Activated CD4-positive, alpha-beta T cell treated with anti-CD3 and anti-CD28 coated beads, Interleukin-2, amount 10 ng/mL, durations not matched to agents 7 days and 5 days (primary cell): ENCODE measurements at places on chromosomes 7 and 10.

DNA sequence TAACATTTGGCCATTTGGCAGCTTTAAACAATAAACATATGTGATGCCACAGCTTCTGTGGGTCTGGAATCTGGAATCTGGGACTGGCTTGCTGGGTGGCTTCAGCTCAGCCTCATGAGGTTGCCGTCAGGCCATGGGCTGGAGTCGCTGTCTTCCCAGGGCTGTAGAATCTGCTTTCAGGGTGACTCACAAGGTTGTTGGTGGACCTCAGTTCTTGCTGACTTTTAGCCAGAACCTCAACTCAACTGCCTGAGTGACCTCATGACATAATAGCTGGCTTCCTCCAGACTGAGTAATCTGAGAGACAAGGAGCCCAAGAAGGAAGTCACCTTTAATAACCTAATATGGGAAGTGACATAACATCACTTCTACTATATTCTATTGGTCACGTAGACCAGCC lies 44.6 kb upstream of the TSPAN13 start:
- no peak for DNase-seq

DNA sequence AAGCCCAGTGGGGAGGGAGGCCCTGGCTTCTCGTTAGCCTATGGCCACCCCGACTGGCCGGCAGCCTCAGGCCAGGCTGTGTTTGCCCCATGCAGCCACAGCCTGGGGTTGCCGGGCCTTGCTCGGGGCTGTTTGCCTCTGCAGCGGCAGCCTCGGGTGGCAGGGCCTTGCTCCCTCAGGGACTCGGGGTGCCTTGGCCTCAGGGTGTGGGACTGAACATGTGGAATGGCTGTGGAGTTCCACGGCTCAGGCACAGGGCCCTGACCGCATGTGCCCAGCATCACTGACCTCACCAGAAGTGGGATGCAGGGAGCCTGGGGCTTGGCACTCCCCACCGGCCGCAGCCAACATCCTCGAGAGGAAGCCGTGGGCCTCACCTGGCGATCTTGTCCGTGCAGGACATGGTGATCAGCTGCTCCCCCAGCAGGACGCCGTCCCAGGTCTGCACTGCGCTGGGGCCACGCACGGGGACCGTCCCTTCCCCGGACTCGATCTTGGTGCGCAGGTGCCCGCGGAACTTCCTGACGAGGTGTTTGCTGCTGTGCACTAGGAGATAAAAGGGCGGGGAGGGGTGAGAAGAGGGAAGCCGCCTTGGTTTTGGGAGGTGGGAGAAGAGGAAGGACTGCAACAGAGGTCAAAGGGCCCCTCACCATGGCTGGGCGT lies 160.5 kb downstream of the WDR37 start:
- no peak for DNase-seq

DNA sequence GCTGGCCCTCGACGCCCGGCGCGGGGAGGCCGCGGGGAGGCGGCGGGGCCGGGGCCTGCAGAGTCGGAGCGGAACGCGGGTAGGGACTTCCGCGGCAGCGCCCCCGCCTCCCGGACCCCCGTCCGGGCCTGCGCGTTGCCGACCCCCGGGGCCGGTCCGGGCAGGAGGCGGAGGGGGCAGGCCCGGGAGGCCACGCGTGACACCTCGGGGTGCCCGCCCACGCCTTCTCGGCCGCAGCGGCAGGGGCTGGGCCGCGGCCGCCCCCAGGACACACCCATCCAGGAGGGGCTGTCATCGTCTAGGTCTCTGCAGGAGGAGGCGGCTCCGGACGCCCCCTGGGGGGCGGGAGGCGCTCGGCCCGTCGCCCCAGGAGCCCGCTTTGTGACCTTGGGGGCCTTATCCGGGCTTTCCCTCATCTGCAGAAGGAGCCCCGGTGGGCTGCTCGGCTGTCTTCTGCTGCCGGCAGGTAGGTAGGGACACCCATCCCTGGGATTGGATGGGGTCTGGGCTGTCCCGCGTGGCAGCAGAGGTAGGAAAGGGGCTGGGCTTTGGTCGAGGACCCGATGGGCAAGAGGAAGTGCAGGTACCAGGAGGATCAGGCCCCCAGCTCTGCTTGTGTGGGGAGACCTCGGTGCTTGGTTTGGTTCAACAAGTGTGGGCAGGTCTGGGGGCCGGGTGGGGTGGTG lies 569 bp downstream of the ZNF316 start:
- DNase-seq, result peak; percentile 46

GRCh38 chr7:125336326-125336725 lies 406.7 kb upstream of the POT1 start:
- no peak for DNase-seq

DNA sequence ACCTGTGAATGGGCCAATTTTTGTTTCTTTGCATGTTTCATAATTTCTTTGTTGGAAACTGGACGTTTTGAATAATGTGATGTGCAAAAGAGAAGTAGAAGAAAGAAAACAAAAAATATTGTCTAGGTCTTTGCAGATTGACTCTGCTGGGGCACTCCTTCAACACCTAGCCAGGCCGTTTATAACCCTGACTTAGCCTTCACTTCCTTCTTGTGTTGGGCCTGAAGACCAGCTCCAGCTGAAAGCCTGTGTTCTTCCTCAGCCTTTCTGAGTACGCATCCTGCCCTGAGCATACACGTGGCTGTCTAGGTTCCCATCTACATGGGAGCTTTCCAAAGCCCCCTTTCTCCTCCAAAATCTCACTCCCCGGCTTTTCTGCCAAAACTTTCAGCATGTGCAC lies 41.9 kb downstream of the LMTK2 start:
- DNase-seq, result no peak

- DNase-seq, result no peak
Measured at GRCh38 chr10:5905854-5906507, 15.9 kb downstream of the FBH1 start.
